ENCODE measurements at places on chromosomes 16 and 17.

DNA sequence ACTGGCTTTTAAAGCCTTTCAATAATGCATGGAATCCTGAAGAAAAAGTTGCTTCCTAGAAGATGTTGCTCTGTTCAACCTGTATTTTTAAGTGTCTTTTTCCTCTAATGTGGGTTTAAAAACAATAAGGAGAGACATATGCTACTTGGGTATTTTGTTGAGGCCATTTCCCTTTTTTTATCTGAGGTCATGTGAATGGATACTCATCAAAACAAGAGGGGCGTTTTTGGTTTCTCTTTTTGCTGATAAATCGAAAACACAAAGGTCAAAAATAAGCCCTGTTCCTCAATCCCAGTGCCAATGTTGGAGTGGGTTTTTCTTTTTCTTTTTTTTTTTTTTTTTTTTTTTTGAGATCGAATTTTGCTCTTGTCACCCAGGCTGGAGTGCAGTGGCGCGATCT, 468.0 kb upstream of the RBFOX1 start:
- no peak for DNase-seq

- DNase-seq = no peak
These were observed 399.7 kb downstream of the XYLT1 start for GRCh38 chr16:17070882-17071592.

DNA sequence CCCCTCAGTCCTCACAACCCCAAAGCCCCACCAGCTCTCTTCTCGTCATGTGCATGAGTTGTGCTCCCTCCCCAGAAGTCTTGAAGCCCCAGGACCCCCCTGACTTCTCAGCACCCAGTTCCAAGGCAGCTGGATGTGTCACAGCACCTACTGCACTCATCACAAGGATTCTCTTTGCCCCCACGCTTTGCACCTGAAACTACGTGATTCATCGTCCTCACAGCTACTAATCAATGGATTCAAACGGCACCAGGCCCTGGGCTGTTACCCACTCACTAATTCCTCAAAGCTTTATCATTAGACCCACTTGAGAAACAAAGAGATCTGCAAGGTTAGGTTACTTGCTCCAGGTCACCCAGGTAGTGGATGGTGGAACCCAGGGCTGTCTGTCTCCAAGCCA, 45.1 kb upstream of the NDRG4 start:
- DNase-seq = no peak

- no peak for DNase-seq
These were observed 20.6 kb downstream of the BLMH start for GRCh38 chr17:30271102-30271501.

GRCh38 chr16:57824888-57825287, 22.6 kb upstream of the KIFC3 start:
- no peak for DNase-seq

- DNase-seq = no peak
These were observed 9.0 kb downstream of the DNAAF8 start for GRCh38 chr16:4743226-4743878.

DNA sequence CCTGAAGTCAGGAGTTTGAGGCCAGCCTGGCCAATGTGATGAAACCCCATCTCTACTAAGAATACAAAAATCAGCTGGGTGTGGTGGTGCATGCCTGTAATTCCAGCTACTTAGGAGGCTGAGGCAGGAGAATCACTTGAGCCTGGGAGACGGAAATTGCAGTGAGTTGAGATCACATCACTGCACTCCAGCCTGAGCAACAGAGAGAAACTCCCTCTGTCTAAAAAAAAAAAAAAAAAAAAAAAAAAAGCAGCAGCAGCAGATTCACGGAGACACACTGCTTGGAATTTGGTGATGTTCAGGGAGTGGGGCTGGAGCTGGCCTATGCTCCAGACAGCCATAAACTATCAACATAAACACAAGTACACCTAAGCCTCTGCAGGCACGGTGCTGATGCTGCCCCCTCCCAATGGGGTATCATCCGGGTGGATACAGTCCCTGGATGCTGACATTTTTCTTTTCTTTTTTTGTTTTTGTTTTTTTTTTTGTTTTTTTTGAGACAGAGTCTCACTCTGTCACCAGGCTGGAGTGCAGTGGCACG, 39.6 kb upstream of the RHOT1 start:
- no peak for DNase-seq

DNA sequence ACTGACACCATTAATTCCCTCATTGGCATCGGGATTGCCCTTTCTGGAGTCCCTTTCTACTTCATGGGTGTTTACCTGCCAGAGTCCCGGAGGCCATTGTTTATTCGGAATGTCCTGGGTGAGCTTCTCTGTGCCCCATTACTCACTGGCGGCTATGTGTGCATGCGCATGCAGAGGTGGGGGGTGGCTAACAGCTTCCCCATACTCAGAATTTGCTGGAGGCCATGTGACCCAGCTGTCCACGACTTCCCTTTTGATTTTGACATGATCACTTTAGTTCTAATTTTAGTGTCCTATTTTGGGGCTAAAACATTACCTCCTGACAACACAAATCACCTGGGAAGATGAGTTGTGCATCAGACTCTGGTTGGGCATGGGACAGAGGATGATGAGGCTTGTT, 14.1 kb downstream of the SLC7A6OS start:
- no peak for DNase-seq

GRCh38 chr17:45092911-45093430, 31.9 kb downstream of the NMT1 start:
- DNase-seq = no peak

DNA sequence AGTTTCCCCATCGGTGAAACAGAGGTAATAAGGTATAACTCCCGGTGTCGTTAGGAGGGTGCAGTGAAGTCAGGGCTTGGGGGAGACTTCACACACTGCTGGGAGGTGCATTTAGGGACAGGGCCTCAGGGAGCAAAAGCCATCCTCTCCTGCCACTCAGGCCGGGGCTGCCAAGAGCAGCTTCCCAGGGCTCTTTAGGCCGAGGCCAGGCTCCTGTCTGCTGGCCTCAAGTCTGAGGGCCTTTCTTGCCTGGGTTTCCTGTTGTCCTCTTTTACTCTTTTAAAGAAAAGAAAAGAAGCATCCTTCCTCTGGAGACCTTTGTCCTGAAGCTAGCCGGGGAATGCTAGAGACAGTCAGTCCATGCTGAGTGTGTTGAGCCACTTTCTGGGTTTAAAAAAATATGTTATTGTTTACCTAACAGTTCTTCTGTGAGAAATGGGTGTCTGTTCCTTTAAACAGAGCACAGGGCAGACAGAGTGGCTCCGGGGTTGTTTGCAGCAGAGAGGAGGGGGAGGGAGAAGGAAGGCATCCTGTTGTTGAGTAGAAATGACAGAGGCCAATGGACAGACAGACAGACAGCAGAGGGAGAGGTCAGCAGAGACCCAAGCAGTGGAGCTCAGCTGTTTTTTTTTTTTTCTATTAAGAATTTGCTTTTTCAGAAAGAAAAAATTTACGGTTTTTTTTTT, 79.1 kb downstream of the C17orf67 start:
- no peak for DNase-seq

- no peak for DNase-seq
These were observed 8.0 kb upstream of the C16orf96 start for GRCh38 chr16:4548124-4548523.

- DNase-seq = no peak
These were observed 15.0 kb downstream of the CNEP1R1 start for GRCh38 chr16:50040018-50040417.

DNA sequence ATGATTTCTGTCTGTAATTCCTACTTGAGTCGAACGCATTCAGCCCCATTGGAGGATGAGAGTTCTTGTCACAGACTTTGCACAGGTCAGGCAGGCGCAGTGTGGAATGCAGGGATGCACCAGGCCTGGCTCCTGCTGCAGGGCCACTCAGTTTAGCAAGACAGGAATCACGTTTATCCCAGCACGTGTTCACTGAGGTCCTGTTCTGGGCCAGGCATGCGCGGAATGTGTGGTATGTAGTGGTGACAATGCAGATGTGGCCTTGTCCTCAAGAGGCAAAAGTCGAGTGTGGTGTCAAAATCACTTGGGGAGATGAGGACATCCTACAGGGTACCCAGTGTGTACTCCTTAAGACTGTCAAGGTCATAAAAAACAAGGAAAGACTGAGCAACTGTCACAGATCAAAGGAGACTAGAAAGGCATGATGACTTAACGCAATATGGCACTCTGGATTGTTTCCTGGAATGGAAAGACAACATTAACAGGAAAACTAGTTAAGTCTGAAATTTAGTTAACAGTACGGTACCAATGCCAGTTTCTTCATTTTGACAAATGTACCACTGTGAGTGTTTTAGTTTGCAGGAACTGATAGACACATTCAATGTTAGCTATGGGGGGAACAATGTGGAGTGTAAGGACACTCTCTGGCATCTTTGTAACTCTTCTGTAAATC, 121.5 kb upstream of the ADAMTS18 start:
- no peak for DNase-seq

DNA sequence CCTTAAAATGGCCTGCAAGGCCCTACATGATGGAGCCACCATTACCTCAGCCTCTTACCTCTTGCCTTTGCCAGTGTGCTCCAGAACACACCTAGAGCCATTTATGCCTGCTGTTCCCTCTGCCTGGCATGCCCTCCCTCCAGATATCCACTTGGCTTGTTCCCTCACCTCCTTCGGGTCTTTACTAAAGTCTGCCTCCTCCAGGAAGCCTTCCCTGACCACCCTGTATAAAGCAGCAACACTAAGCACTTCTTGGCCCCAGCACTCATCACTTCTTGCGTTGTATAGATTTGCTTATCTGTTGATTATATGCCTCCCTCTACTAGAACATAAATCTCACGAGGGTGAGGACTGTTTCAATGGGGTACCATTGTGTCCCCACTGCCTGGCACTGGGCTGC, 25.3 kb downstream of the ANKRD40 start:
- no peak for DNase-seq

All from progenitor cell of endocrine pancreas (in vitro differentiated cells).